DMS79 (cell line): ENCODE measurements at places on chromosomes 3 and 15.

DNA sequence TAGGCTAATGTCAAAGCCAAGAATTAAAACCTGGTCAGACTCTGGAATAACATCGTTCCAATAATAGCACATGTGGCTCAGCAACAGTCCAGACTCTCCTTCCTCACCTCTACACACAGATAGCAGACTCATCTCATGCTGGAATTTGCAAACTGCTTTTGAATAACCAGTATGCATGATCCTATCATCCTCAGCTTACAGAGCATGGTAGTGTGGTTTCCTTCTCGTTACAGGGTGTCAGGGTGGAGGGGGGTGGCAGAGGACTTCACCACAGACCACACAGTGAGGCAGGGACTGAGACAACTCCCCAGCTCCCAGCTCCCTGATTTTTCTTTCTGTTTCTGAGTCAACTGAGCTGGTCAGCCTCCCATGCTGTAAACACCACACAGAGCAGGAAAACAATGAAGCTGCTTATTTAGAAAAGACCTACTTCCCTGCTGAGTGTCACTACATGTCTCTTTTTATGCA lies 101.6 kb downstream of the RPL22L1 start:
- no peak for DNase-seq

GRCh38 chr3:133943031-133943535 lies 47.4 kb upstream of the RAB6B start:
- no peak for DNase-seq

- DNase-seq: no peak
Observed at GRCh38 chr3:98657457-98657856, 64.0 kb upstream of the CPOX start.

DNA sequence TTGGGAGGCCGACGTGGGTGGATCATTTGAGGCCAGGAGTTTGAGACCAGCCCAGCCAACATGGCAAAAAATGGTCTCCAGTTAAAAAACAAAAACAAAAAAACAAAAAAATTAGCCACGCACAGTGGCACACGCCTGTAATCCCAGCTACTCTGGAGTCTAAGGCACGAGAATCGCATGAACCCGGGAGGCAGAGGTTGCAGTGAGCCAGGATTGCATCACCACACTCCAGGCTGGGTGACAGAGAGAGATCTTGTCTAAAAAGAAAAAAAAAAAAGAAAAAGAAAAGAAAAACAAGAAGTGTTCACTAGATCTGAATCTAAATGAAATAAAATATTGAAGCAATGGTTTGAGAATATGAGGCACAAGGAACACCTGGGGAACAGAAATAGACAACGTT lies 36.7 kb downstream of the SLC9A9 start:
- DNase-seq: no peak

DNA sequence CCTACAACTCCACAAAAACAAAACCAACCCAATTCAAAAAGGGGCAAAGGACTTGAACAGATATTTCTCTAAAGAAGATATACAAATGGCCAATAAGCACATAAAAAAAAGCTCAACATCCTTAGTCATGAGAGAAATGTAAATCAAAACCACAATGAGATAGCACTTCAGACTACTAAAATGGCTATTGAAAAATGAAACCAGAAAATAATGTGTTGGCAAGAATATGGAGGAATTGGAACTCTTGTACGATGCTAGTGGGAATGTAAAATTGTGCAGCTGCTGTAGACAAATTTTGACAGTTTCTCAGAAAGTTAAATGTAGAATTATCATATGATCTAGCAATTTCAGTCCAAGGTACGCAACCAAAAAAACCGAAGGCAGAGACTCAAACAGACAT lies 29.0 kb downstream of the KY start:
- DNase-seq: no peak

DNA sequence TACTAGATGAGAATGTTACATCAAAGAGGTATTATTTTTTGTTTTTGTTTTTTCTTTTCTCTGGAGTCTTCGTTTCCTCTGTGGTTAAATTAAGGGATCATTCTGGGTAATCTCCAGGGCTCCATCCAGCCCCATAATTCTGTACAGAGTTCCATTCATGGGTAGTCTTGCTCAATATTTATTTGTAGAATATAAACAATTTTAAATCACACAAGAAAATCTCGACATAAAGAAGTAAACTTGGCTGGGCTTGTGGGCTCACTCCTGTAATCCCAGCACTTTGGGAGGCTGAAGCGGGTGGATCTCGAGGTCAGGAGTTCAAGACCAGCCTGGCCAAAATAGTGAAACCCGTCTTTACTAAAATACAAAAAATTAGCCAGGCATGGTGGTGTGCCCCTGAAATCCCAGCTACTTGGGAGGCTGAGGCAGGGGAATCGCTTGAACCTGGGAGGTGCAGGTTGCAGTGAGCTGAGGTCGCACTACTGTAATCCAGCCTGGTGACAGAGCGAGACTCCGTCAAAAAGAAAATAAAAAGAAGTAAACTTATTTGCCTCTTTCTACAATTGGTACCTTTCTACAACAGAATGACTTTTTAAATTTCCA lies 166.8 kb upstream of the TGFBR2 start:
- DNase-seq: no peak

DNA sequence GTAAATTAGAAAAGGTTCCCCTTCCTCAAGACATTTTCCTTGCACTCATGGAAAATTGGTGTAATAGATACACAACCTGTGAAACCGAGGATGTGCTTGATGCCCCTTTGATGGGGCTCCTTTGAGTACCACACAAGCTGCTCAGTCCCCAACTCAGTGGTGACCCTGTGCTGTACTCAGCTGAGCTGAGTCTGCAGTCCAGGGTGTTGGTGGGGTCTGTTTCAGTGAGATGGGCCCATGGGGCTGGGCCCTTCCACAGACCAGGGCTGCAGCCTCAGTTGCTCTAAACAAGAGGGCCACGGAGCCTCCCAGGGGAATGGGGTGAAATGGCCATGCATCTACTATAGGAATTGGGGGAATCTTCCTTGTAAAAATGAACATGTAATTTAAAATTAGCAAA lies 39.3 kb downstream of the KY start:
- no peak for DNase-seq

DNA sequence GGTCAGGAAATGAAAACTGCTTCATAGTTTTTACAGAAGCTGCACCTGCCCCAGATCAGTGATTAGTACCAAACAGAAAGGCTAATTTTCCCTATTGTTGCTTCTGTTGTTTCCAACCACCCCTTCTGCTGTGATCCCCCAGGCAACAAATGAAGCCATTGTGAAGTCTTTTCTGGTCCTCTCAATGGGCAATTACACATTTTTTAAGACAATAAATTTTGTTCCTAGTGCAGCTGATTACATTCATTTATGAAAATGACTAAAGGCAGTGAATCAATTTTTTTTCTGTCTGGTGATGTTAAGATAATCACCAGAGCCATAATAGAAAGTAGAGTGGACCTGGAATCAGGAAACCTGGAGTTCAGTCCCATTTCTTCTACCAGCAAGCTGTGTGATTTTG lies 32.7 kb downstream of the GLDN start:
- no peak for DNase-seq

GRCh38 chr3:188890572-188891270 lies 281.1 kb upstream of the TPRG1 start:
- DNase-seq: no peak

DNA sequence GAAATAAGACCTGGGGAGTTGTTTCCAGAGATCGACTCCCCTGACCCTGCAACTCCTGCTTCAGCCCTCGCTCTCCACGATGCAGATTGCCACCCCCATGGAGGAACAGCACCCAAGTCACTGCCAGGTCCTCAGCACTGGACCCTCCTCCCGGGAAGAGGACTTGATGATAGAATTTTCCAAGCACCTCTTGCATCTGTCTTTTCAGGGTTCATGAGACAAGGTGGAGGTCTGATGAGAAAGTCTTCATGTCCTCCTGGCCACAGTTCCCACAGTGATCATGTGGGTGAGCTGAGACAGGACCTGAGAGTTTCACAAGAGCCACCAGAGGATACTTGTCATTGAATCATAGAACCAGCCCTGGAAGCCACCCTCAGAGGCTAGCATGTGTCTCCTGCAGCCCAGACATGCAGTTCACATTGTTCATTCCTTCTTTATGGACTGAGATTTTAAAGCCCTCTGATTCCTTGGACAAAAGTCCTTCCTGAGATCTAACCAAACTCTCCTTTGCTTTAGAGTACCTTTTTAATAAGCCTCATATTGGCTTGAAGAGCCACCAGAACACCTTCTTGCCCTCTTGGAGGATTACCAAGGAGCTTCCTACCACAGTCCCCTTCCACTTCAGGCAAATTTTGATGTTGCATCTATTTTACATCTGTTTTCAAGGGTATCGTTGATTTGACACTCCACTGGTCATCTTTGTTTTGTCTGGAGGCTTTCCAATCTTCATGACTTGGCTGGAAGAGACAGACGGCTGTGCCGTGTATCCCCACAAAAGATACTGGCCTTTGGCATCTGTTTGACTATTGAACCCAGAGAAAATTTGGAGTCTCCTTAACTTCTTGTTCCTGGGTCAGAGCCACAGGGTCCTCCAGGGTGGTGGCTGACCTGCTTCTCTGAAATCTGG lies 224.8 kb upstream of the BHLHE40 start:
- DNase-seq: no peak

- DNase-seq: no peak
Observed at GRCh38 chr15:77497942-77498361, 77.3 kb downstream of the HMG20A start.

- DNase-seq: no peak
Observed at GRCh38 chr3:121863801-121864200, 28.8 kb downstream of the EAF2 start.

DNA sequence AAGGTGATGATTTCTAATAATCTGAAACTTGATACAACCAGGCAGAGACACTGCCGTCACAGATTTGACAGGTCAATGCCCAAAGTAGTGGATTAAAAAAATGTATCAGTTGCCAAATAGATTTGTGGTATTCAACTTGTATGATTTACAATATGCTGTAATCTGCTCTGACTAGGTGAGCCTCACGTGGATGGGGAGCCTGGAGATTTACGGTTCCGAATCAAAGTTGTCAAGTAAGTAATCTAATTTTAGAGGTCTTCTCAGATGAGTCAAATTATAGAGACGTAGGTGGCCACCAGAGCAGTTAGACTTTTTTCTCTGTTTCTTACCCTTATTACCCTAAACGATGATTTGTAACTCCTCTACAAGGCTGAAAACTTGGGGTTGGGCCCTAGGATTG lies 12.0 kb downstream of the DNAJB11 start:
- no peak for DNase-seq
